ENCODE measurements at places on chromosomes 1 and 21.

- DNase-seq = no peak
These were observed 27.2 kb downstream of the ADGRL2 start for GRCh38 chr1:81827942-81828341.

DNA sequence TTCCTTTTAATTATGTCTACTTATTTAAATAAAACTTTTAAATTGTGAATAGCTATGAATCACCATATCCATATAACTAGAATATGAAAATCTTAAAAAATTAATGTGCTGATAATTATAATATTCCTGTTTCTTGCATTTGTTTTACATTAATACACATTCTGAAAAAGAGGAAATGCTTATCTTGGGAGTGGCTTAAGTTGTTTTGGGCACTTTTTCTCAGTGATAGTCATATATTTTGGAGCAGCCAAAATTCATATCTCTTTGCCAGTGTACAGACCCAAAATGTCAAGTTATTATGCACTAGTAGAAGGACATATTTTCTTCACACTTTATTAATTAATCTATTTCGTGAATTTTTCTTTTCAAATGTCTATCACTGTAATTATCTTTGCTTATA is 838.5 kb downstream of the USP25 start:
- no peak for DNase-seq

GRCh38 chr1:104163912-104164476 is 414.3 kb downstream of the AMY1C start:
- DNase-seq = no peak

DNA sequence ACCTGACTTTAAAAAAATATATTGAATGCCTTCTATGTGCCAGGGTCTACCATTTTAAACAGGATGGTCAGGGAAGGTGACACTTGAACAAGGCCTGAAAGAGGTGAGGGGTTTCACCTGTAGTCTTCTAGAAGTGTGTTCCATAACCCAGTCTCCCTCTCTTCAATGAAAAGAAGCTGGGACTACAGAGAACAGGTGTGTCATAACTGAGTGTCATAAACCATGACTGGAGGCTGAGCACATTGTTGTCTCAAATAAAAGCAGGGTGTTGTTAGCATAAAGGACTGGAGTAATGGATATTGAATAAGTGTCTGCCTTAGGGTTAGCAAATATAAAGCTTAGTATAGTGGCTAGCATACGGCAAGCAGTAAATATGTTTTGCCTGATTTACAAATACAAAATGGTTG is 65.4 kb downstream of the SYDE2 start:
- no peak for DNase-seq

DNA sequence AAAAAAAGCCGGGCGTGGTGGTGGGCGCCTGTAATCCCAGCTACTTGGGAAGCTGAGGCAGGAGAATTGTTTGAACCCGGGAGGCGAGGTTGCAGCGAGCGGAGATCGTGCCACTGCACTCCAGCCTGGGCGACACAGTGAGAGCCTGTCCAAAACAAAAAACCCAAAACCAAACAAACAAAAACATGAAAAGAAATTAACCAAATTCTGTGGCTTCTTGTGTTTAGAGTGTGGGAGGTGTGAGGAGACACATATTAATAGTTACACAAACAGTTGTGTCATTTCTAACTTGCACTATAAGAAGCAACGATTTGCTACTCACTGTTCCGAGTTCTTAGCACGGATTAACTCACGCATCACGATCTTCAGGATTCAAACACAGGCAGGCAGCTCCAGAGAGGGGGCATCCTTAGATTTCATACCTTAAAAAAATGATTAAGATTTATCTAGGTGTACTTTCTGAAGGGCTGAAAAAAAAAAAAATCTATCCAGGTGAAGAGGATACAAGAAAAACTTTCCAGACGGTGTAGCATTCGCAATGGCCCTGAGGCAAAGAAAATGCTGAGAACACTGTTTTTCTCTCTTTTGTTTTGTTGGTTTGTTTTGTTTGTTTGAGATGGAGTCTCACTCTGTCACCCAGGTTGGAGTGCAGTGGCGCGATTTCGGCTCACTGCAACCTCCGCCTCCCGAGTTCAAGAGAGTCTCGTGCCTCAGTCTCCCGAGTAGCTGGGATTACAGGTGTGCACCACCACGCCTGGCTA is 713 bp upstream of the HMGCL start:
- DNase-seq = no peak

DNA sequence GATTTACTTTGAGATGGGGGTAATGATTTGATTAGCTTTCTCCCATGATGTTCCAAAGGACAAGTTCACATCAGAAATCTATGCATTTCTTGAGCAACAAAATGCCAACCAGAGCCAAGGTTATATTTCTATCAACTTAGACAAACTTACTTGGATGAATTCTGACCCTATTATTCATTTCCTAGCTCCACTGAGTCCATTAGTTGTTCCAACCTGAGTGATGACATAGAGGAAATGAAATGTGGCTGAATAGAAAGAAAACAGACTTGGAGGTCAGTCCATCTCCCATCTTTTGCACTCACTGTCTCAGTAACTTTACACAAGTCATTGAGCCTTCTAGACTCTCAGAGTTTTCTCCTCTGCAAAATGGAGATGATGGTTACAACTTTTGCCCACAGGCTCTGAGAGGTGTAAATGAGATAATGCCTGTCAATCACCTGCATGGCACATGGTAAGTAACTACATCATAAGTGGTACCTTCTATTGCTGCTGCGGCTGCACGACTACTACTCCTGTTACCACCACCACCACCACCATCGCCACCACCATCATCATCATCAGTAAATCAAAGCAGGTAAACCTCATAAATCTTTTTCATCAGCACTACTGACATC is 98.2 kb downstream of the PTPN14 start:
- DNase-seq = no peak

- DNase-seq = no peak
These were observed 4.4 kb downstream of the ECHDC2 start for GRCh38 chr1:52917156-52917555.

DNA sequence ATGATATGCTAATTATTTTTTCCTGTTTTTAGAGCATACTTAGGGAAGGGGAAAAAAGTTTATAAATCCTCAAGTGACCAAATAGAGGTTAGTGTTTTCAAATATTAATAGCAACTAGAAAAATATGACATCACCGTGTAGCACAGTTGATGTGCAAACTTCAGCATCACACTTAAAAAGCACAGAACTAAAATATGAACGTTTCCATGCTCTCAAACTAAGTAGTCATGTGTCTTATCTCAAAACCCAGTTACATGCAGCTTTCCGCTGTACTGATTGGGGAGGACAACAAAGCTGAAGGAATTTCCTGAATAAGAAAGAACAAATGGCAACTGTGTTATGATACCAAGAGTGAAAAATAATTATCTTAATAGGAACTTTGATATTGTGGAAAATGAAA is 903.7 kb downstream of the ADGRL2 start:
- no peak for DNase-seq

- DNase-seq = peak; percentile 8
These were observed 152.7 kb upstream of the NEGR1 start for GRCh38 chr1:72435025-72435424.

DNA sequence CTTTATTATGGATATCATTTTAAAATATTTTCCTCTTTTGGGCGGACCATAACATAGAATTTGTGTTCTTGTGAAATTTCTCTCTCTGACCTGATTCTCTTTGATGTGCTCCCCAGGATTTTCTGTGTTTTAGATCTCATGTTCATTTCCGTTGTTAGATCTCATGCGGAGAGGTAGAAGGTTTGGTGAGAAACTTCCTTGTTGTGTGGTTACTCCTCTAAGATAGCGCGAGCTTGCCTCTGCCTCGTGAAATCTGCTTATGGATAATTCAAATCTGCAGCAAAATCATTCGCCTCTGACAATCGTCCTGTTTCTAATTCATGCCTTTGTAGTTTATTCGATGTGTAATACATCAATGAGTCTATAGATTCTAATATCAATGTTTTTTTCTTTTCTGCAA is 580.4 kb downstream of the USP25 start:
- no peak for DNase-seq

DNA sequence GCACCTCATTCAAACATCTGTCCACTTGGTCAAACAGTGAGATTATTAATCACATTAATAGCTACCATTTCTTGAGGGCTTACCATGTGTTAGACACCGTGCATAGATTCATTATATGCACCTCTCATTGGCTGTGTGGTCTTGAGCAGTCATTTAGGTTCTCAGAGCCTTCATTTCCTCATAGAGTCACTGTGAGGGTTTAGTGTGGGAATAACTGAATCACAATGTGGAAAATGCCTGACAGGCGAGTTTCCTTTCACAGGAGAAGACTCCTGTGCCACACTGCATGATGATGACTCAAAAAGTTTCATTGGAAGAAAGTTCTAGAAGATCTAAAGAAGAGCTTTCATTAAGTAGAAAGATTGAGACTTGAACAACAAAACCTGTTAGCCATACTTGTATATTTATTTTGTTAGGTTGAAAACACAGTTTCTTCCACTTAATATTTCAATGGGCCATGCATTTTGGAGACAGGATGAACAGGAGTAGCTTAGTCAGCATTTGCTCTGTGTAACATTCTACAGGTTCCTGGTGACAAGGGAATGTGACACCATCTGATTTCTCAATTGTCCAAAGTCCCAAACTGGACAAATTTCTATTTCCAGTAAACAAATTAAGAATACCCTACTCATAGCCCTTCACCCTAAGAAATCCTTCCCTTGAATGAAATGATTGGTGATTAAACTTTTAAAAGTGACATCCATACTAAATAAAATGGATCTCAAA is 45.7 kb downstream of the FYB2 start:
- no peak for DNase-seq

- DNase-seq = no peak
These were observed 39.8 kb downstream of the SNAP47 start for GRCh38 chr1:227774821-227775661.

GRCh38 chr1:184801503-184801902 is 46.8 kb upstream of the EDEM3 start:
- DNase-seq = no peak

- DNase-seq = no peak
These were observed 167.7 kb upstream of the PTGFR start for GRCh38 chr1:78322928-78323680.

- no peak for DNase-seq
These were observed 100.1 kb upstream of the S1PR1 start for GRCh38 chr1:101136739-101137138.

- no peak for DNase-seq
These were observed 89.2 kb downstream of the BEND5 start for GRCh38 chr1:48687282-48688045.

DNA sequence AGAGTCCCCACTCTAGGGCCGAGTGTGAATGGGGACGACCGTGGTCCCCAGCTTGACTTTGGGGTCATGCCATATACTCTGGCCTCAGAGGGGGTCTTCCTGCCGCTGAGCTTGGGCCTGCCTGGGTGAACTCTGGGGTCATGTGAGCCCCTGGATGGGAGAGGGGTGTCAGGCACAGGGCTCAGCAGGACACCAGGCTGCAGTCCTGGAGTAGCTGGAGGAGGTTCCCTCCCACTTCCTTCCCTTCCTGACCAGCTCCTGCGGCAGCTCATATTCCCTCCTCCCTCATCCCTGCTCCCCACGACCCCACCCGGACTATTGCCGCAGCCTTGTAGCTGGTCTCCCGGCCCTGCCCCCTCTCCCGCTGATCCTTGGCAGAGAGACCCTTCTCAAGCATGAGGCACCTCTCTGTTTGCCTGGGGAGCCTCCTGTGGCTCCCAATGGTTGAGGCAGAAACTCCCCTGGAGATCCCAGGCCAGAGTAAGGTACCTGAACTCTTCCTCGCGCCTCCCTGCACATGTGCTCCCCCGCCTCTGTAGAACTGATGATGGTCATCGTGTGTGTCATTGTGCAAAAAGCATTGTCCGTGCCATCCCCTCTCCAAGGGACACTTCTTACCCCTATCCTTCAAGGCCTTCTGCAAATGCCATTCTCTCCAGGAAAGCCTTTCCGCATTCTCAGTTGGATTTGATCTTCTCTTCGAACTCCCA is 1.8 kb downstream of the TNFRSF1B start:
- no peak for DNase-seq

GRCh38 chr1:75502776-75503175 is 108.1 kb downstream of the SLC44A5 start:
- DNase-seq = no peak

GRCh38 chr1:232667778-232668165 is 37.8 kb upstream of the SIPA1L2 start:
- no peak for DNase-seq

GRCh38 chr1:233144434-233144833 is 151.1 kb downstream of the PCNX2 start:
- DNase-seq = no peak

- DNase-seq = no peak
These were observed 3.8 kb downstream of the CELSR2 start for GRCh38 chr1:109252893-109253802.

DNA sequence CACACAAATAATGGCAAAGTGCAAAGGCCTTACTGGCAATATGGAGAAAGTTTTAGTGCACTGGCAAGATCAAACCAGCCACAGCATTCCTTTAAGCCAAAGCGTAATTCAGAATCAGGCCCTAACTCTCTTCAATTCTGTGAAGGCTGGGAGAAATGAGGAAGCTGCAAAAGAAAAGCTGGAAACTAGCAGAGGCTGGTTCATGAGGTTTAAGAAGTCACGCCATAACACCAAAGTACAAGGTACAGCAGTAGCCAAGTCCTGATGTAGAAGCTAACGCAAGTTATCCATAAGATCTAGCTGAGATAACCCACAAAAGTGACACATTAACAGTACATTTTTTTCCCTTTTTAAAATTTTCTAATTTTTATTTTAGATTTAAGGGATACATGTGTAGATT is 57.1 kb downstream of the SLC27A3 start:
- DNase-seq = no peak

- peak; percentile 38 for DNase-seq
These were observed at the start of gene OLIG1 for GRCh38 chr21:33069994-33070743. OLIG1 (plus strand) TSS chr21:33070141; CDS start chr21:33070247, 106 bp downstream.

GRCh38 chr1:235624721-235625333 is 24.8 kb downstream of the GNG4 start:
- no peak for DNase-seq

DNA sequence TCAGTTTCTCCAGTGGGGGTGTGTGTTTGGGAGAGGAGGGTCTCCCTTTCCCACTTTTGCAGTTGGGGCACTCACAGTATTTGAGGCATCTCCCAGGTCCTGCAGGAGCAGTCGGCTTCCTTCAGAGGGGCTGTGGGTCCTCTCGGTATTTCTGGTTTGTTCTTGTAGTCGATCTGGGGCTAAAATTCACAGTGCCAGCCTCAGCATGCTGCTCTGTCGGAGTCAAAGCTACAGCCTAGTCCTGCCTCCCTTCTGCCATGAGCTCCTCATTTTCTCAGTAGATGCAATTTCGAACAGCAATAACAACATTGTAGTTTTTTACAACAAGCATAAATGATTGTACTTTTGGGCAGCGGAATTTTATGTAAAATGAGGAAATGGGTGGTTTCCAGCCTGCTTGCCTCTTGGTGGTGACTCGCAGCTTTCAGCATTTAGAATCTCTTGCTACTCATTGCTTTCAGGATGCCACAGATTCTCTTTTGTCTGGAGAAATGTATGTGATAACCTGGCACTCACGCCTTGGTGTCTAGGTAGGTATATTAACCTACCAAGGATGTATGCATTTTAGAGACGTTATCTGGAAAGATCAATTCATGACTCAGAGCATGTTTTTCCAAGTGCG is 82.4 kb upstream of the C21orf91 start:
- DNase-seq = no peak
